Fibroblast of the aortic adventitia (primary cell): ENCODE measurements at places on chromosomes 11 and 22. TPM values are rescaled to one million over a fixed set of nuclear protein-coding genes. Genes with fewer than 3 reads are reported as not detected.

- no peak for DNase-seq
Measured at GRCh38 chr11:111703576-111703975, 62.6 kb downstream of the PPP2R1B start.

GRCh38 chr11:61893981-61894380 lies 2.6 kb upstream of the FADS3 start:
- DNase-seq = peak; percentile 96

DNA sequence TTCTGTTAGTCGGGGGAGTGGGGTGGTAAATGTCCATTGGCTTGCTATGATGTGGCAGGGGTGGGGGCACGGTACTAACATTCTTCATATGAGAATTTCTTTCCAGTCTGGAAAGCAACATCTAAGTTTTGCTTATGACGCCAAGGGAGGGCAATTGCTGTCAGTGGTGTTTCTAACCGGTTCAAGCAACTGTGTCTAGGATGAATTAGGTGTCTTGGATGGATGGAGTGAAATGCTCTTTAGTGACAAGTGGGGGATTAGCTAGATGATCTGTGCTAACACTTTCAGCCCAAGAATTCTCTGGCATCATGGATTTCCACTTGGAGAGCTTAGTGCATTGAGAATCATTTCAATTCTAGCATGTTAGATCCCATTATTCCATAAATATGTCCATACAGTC lies 262.6 kb upstream of the SORL1-AS1 start:
- no peak for DNase-seq

DNA sequence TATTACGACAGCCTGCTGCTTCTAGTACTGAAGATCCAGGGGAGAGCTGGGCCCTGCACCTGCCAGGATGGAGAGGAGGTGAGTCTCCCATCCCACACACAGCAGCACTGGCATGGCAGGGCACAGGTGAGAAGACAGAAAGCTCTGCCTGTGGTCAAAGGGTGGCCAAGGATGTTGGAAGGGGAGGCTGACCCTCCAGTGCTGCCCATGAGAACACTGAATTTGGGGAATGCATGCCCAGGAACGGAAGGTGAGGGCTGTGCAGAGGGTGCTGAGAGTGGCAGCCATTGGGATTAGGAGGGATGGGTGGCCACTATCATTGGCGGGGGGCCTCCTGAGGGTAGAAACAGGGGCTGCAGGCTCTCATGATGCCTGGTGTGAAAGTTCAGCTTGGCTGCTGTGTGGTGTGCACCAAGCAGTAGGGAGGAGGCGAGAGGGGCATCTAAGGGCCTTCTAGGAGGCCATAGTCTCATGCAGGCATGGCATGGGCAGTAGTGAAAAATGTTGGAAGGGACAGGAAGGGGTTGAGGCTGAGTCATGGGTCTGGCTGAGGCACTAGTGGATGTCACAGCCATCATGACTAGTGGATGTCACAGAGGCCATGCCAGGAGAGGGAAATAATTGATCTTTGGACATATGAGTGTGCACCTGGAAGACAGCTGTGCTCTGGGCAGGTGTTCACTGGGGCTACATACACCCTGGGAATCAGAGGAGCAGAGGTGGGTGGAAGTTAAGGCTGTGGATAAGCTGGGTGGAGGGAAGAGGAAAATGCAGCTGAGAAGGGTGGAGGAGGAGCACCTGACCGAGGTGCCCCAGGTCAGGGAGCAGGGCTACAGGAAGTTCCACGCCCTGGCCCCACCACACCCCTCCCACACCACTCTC lies 2.5 kb upstream of the LRRC74B start:
- no peak for DNase-seq

DNA sequence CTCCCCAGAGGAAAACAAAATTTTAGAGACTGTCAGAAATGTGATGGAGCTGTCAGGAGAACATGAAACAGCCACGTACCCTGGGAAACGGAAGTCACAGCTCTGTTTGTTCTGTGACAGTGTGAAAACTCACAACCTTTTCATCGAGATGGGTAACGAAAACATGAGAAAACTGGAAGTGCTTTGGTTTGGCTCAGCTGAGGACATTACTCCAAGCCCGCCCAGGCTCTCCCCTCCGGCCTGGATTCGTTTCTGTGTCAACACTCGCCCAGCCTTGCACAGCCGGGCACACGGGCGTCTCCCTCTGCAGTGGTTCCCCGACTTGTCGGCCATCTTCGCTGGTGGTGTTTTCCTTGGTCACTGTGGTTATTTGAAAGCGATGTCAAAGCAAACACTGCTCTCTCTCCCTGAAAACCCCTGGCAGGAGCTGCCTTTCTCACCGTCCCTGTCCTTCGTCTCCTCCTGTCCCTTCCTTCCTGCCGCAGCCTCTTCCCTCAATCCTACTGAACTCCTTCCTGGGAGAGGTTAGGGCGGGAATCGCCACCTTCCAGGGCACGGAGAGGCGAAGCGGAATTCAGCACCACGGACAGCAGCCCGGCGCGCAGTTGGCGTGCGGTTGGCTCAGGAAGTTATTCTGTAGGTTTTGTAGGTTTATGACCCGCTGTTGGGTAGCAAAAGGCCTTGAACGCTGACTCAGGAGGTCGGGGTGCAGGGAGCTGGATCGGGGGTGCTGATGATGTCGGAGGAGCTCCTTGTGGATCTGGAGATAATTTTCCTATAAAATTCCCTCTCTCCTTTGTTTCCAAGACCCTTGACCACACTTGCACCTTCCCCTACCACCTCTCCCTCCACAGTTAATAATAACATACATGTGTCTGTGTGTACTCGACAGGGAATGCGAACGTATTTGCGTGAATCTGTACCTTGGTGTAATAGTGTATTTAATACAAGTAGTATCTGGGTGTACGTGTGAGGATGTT lies 13.1 kb upstream of the RPS19BP1 start:
- DNase-seq = peak; percentile 46

GRCh38 chr11:44300844-44301563 lies 8.9 kb downstream of the ALX4 start:
- DNase-seq = no peak

DNA sequence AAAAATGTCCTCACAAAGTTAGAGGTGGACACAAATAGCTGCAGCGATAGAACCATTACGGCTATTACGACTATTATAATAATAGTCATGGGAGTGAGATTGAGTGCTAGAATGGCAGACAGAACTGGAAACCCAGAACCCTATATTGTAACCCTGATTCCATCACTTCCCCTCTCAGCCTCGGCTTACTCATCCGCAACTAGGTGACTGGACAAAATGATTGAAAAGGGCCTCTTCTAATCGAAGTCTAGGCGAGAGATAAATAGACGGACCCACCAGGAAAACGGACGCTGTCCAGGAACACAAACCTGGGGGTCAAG lies 629 bp downstream of the PSMA1 start:
- no peak for DNase-seq

JAML gene
- not detected in 2 replicates for total RNA-seq

PRG3 gene
- total RNA-seq = not detected in 2 replicates

- DNase-seq = no peak
Measured at GRCh38 chr22:37333724-37334460, 51.6 kb downstream of the CYTH4 start.

DNA sequence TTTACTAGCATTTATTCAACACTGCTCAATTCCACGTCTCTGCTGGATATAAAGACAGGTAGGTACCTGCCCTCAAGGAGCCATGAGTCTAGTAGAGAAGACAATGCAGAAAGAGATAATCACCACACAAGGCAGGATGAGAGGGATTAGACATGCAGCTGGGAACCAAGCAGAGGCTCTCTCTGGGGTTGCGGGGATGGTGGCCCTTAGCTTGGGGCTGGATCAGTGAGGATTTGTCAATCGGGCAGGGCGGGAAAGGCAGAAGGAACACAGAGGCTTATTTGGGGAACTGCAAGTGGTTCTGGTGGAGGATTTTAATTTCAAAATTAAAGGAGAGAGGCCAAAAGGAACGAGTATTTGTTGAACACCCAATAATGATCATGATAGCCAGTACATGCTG lies 8.5 kb upstream of the DMC1 start:
- no peak for DNase-seq

GRCh38 chr11:74409633-74410032 lies 11.4 kb upstream of the PGM2L1 start:
- no peak for DNase-seq

- DNase-seq = no peak
Measured at GRCh38 chr11:85712953-85713352, 27.0 kb upstream of the CCDC89 start.

TIMP3 gene
- total RNA-seq = 153 and 329 TPM in 2 replicates

GRCh38 chr11:121792185-121792584 lies 323.8 kb downstream of the BLID start:
- DNase-seq = no peak

ARVCF gene
- total RNA-seq = 9.7 and 12.9 TPM in 2 replicates

FGF19 gene
- total RNA-seq = not detected in 2 replicates

DNA sequence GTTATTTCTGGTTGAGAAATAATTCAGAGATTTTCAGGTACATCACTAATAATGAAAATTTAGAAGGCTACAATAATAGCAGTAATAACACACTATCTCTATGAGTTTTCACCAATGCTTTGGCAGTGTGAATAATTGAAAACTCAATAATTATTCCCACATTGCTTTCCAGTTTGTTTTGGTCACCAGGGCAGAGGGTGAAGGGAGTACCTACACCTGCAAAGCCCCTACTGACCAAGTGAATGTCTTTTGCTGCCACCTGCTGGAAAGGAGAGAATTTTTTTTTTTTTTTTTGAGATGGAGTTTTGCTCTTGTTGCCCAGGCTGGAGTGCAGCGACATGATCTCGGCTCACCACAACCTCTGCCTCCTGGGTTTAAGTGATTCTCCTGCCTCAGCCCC lies 3.2 kb downstream of the NELL1 start:
- peak; percentile 4 for DNase-seq

- peak; percentile 25 for DNase-seq
Measured at GRCh38 chr11:113119074-113119473, 157.9 kb downstream of the NCAM1 start.

ELFN2 gene
- total RNA-seq = 0.18 and 0.33 TPM in 2 replicates

LRRC10B gene
- 0.27 TPM in 1 of 2 replicates, not detected in the other for total RNA-seq

DNA sequence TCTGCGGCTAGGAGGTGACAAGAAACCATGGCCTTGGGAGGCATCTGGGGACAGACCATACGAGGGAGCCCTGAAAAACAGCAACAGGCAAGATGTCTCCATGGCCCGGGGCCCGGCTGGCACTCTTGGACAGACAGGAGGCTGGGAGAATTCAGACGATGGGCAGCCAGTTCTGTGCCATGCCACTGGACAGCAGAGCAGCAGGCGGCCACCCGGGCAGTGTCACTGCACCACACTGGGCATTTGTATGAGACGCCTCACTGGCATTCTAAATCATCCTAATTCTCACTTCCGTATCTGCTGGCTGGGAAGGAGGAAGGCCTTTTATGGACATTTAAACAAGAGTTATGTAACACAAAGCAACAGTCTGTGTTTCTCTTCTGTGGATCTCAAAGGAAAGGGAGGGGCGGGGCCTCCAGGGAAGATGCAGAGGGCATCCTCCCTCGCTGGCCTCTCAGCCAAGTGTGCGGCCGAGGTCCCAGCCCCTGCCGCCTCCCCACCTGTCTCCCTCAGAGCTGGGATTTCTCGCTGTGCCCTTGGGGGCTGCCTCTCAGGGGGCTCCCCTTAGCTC lies 350.3 kb downstream of the SHANK2 start:
- DNase-seq = no peak

DNA sequence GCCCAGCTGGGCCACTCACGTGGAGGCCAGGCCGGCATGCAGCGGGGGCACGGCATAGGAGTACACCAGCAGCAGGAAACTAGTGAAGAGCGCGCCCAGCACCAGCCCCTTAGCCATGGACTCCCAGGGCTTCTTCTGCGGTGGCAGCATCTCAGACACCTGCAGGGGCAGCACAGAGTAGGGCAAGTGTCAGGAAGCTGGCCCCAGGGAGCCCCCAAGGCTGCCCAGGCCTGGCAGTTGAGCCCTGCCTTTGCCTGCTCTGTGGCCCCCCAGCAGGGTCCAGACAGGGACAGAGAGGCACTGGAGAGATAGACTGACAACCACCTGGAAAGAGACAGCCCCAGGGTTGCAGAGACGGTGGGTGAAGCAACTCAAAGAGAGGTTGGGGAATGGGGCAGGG lies 10.7 kb upstream of the SEC14L6 start:
- DNase-seq = no peak
